Neural crest cell (in vitro differentiated cells): ENCODE measurements at places on chromosomes 7 and 10.

- no peak for DNase-seq
Observed at GRCh38 chr10:99424656-99425055, 5.8 kb downstream of the GOT1 start.

- DNase-seq = no peak
Observed at GRCh38 chr10:74194545-74194944, 43.5 kb downstream of the ADK start.

GRCh38 chr10:3192856-3193635 is 20.5 kb upstream of the PITRM1 start:
- DNase-seq = peak; percentile 31

DNA sequence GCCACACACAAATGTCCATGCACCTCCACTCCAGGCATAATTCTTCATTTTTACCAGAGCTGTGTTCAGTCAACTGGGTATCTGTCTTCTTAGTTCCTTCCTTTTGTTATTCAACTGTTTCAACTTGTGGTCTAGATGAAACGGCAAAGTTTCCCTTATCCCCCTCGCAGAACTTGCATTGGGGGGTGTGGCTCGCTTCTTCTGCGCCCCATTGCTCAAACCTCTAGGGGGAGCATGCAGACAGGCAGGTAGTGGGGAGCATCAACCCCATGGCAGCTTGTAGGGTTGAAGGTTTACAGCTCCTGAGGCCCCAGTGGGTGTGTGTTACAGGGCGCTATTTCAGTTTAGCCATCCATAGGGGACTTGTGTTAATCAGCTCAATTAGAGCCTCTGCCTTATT is 38.3 kb upstream of the COBL start:
- DNase-seq = no peak

DNA sequence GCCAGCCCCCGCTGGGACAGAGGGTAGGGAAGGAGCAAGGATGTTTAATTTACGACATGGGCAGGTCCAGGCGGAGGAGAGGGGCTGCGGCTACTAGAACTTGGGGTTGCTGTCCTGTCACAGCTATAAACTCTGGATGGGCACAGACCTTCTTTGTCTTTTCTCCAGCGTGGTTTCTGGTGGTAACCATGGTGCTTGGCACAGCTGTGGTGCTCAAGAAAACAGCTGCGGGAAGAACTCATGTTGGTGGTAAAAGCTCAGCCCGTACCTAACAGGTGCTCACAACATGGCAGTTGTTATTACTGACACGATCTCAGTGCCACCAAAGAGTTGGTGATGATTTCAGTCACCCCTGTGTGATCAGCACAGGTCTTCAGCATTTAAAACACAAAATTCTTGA is 13.8 kb downstream of the BAIAP2L1 start:
- no peak for DNase-seq

GRCh38 chr7:154862153-154862791 is 140.7 kb downstream of the PAXIP1 start:
- no peak for DNase-seq

GRCh38 chr10:48439031-48439430 is 132.6 kb downstream of the MAPK8 start:
- DNase-seq = no peak

DNA sequence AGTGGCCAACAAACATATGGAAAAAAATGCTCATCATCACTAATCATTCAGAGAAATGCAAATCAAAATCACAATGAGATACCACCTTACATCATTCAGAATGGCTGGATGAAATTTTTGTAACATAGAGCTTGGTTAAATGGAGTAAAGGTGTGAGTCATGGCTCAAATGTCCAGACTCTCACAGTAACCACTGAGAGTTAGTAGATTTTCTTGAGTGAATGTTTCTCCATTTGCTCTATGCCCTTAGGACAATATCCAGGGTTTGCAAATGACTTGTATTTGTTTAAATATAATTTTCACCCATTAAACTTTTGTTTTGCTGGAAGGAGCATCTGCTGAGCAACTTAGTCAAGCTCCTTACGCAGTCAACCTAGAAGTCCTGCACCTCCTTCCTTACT is 967.2 kb downstream of the XPNPEP1 start:
- DNase-seq = no peak

- no peak for DNase-seq
Observed at GRCh38 chr7:2120251-2120660, 112.5 kb downstream of the MAD1L1 start.

- DNase-seq = no peak
Observed at GRCh38 chr7:94431176-94431575, 36.5 kb downstream of the COL1A2 start.

DNA sequence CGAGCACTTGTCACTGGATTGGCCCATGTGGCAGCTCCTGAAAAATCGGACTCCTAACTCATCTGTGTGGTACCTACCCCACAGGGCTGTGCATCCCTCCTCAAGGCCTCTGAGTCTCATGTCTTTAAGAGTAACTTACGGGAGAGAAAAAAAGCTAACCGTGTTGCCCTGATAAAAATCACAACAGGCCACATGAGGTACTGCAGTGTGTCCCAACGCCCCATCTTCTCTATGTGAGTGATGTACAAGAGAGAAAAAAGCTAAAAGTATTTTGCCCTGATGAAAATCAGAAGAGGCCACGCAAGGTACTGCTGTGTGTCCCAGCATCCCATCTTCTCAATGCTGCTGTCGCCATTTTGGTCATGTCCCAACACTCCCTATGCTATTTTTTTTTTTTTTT is 41.2 kb upstream of the ADRB1 start:
- DNase-seq = no peak

- no peak for DNase-seq
Observed at GRCh38 chr10:58824396-58824795, 311.7 kb downstream of the BICC1 start.

GRCh38 chr10:76202777-76203176 is 771.4 kb downstream of the LRMDA start:
- DNase-seq = no peak

- no peak for DNase-seq
Observed at GRCh38 chr10:59833810-59834209, 72.5 kb downstream of the CCDC6 start.

- peak; percentile 73 for DNase-seq
Observed at GRCh38 chr10:3500408-3500856, 284.6 kb downstream of the KLF6 start.

DNA sequence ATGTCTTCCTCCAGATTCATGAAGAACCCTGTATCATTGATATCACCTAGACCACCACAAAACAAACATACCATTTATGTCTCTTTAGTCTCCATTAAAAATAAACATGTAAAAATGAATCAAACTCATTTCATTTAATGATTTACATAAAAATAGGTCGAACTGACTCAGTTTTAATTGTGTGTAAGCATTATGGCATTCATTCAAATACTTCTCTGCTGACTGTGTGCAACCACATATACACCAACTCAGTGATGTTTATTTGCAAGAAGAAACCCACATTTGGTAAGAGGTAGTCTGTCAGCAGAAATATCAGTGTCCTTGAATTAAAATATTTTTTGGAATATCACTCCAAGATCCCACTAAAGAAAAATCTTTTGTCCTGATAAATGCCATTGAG is 30.5 kb downstream of the ABCB1 start:
- DNase-seq = no peak

GRCh38 chr7:129095258-129095657 is 40.3 kb upstream of the TNPO3 start:
- no peak for DNase-seq

DNA sequence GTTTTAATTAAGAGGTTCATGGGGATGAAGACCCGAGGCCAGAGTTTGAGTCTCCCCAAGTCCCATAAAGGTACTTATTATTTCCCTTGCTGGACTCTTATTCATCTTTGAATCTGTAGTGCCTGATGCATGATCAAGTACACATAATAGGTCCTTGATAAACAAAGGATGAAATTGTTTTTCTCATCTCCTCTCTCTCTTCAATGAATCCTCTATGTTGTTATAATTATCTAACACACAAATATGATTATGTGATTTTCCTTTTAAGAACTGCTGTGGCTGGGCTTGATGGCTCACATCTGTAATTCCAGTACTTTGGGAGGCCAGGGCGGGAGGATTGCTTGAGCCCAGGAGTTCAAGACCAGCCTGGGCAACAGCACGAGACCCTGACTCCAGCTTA is 117.7 kb downstream of the BAMBI start:
- no peak for DNase-seq

- DNase-seq = no peak
Observed at GRCh38 chr10:24205821-24206220, 3.1 kb upstream of the KIAA1217 start.

DNA sequence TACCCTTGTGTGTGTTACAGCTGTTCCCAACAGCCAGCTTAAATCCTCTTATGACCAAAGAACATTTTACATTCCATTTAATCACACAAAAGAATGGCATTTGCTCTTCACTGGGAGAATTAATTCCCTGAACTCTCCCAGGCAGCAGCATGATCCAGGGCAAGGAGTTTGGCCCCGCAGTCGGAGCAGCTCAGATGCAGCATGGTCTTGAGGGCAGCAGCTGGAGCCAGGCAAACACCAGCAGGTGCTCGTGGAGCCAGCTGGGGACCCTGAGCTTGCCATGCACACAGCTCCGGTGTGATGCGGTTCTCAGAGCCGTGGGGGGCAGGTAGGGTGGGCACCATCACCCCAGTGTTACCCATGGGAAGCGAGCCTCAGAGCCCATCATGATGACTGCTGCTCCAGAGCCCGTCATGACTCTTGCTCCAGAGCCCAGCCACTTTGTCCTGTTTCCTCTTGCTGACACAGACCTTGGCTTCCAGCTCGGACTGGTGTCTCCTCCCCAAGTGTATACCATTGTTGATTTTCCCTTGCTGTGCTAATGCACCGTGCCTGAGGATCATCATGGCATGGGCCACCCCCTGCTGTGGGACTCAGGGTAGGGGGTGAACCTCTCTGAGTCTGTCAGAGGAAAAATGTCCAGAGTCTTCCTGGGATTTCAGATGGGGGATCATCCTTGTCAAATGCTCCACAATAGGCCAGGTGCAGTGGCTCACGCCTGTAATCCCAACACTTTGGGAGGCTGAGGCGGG is 75.8 kb downstream of the ZRANB1 start:
- DNase-seq = no peak

DNA sequence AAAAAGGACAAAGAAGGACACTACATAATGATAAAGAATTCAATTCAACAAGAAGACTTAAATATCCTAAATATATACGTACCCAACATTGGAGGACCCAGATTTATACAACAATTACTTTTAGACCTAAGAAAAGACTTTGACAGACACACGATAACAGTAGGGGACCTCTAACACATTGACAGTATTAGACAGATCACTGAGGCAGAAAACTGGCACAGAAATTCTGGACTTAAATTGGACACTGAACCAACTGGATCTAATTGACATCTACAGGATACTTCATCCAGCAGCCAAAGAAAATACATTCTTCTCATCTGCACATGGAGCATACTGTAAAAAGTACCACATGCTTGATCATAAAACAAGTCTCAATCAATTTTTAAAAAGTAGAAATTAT is 103.8 kb downstream of the DGKI start:
- DNase-seq = no peak

DNA sequence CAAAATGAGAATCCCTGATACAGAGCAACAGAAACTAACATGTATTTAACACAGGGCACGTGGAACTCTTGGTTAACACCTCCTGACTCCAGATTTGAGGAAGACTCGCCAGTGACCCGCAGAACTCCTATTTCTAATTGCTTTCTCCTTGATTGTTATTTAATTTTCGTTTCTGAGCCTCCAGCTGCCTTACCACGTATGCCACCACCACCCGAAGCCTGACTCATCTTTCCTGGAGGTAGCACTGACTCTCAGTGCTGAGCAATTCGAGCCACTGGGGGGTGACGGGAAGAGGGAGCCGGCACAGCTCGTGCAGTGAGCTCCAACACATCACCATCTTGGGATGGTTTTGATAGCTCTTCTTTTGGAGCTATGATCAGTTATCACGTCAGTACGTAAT is 273.9 kb upstream of the MGMT start:
- no peak for DNase-seq

DNA sequence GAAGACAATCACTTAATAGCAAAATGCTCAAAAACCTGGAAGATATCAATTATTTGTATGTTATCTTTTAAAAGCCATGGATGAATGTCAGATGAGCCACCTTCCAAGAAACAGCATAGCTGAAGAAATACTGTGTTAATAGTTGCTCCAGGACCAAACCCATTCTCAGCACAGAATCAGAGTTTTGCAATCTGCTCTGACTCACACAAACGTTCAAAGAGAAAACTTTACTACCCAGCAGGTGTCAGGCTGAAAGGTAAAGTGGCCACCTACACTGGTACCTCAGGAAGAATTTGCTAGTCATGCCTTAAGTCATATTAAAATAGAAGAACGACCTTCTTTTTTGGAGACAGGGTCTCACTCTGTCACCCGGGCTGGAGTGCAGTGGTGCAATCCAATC is 526.5 kb downstream of the PARD3 start:
- DNase-seq = no peak

GRCh38 chr10:34101001-34101400 is 714.1 kb downstream of the PARD3 start:
- DNase-seq = no peak

GRCh38 chr10:105838392-105838791 is 1197.3 kb downstream of the SORCS3 start:
- no peak for DNase-seq

GRCh38 chr7:75878312-75878768 is 494 bp upstream of the RHBDD2 start:
- DNase-seq = no peak

DNA sequence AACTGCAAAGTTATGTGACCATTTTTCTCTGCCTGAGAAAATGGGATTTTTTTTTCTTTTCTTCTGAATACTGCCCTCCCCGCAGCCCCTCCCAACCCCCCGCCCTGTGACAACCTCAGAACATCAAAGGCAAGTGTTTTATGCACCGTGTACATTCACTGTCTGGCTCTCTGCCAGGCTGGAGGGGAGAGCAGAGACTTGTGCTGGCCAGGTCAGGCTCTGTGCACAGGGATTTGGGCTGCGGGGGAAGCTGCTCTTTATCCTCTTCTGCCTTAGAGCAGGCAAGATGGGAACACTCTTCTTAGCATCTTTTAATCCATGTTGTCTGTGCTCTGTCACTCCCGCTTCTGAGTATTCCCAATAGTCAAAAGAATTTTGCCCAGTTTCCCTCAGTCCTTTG is 195.1 kb downstream of the CCSER2 start:
- DNase-seq = no peak
